SJSA1 (cell line): ENCODE measurements at places on chromosomes 5 and 9. TPM values are rescaled to one million over a fixed set of nuclear protein-coding genes. Genes with fewer than 3 reads are reported as not detected.

BAAT gene
- not detected in 2 replicates for total RNA-seq

TXN gene
- total RNA-seq: 246 and 303 TPM in 2 replicates

SPINK5 gene
- not detected in 2 replicates for total RNA-seq

WDR38 gene
- not detected in 2 replicates for total RNA-seq

PALM2AKAP2 gene
- total RNA-seq: 18.2 and 35.7 TPM in 2 replicates

DNA sequence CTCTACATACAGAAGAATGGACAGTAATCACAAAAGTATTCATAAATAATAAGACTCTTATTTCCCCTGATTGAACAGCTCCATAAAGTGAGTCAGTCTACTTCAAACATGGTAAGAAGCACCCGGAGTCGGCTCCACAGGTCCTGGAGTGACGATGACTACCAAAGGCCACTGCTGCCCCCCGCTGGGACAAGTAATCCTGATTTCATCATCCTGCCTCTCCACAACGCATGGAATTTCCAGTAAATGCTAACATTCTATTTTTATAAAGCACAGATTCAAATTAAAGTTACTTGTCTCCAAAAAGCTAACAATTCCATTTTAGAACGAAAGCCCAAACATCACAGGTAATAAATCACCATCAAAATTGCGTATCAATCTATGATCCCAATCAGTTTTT, 16.2 kb downstream of the ATPSCKMT start:
- H3K27me3 ChIP-seq: no peaks in the 10 kb centered on the region
- peak overlapping the region; percentile 42 for H3K27ac ChIP-seq
- H3K4me3 ChIP-seq: no peak overlapping the region
- DNase-seq: peak; percentile 93
- H3K36me3 ChIP-seq: peaks cover 15% of the 10 kb centered on the region
- peaks cover 57% of the 10 kb centered on the region for H3K4me1 ChIP-seq

- DNase-seq: no peak
- H3K4me1 ChIP-seq: peaks cover 25% of the 10 kb centered on the region
- H3K27ac ChIP-seq: no peak overlapping the region; the same call in 1 of the 2 replicates
- no peak overlapping the region for H3K4me3 ChIP-seq
- H3K36me3 ChIP-seq: peaks cover 90% of the 10 kb centered on the region
- H3K27me3 ChIP-seq: no peaks in the 10 kb centered on the region
These were observed 28.6 kb downstream of the GFPT2 start for GRCh38 chr5:180324601-180324950.

DNA sequence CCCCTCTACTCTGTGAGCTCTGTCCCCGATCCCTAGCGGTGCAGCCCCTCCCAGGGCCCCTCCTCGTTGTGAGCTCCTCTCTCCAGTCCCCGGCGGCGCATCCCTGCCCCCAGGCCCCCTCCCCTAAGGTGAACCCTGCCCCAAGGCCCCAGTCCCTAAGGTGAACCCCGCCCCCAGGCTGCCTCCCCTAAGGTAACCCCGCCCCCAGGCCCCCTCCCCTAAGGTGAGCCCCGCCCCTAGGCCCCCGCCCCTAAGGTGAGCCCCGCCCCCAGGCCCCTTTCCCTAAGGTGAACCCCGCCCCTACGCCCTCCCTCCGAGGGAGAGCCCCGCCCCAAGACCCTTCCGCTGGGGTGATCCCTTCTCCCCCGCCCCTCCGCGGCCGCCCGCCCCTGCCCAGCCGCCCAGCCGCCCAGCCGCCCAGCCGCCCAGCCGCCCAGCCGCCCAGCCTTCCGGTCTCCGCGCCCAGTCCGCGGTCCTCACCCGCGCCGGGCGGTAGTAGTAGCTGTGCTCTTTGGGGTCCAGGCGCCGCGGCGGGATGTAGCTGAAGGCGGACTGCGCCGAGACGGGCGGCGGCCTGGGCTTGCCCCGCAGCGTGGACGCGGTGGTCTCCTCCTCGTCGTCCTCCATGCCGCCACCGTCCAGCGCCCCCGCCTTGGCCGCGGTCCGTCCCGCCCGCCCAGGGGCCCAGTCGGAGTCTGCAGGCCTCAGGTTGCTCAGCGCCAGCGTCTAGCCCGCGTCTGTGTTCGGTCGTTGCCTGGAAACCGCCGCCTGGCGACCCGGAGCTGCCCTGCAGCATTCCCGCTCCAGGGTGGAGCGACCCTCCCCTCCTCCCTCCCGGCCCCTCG, at the start of gene CFAP90:
Gene CFAP90 (minus strand): TSS at position 739 of the 845 bp plus-strand sequence. CDS start 112 bp downstream, at position 627.
- DNase-seq: peak; percentile 24
- H3K27ac ChIP-seq: no peak within 1 kb of the TSS
- H3K27me3 ChIP-seq: peaks cover 15% of the 10 kb centered on the region

- no peaks in the 10 kb centered on the region for H3K27me3 ChIP-seq
- H3K27ac ChIP-seq: no peak overlapping the region
- no peak overlapping the region for H3K4me3 ChIP-seq
- no peaks in the 10 kb centered on the region for H3K36me3 ChIP-seq
- no peak for DNase-seq
These were observed 399.9 kb upstream of the ADAMTSL1 start for GRCh38 chr9:18074041-18074440.

GRCh38 chr5:43636076-43636475, 33.1 kb downstream of the NNT start:
- no peak overlapping the region for H3K27ac ChIP-seq
- peaks cover 8% of the 10 kb centered on the region; the same call in 1 of the 2 replicates for H3K4me1 ChIP-seq
- H3K27me3 ChIP-seq: no peaks in the 10 kb centered on the region
- peaks cover 53% of the 10 kb centered on the region for H3K36me3 ChIP-seq
- no peak overlapping the region for H3K4me3 ChIP-seq
- DNase-seq: no peak

GRCh38 chr5:176784218-176785165, 25.9 kb upstream of the UNC5A start:
- H3K27me3 ChIP-seq: peaks cover 68% of the 10 kb centered on the region
- H3K36me3 ChIP-seq: no peaks in the 10 kb centered on the region
- H3K4me3 ChIP-seq: no peak overlapping the region
- H3K4me1 ChIP-seq: no peaks in the 10 kb centered on the region
- no peak for DNase-seq

- H3K27ac ChIP-seq: peak overlapping the region; percentile 54
- no peak overlapping the region for H3K4me3 ChIP-seq
- H3K27me3 ChIP-seq: no peaks in the 10 kb centered on the region
- no peaks in the 10 kb centered on the region for H3K36me3 ChIP-seq
- peaks cover 16% of the 10 kb centered on the region for H3K4me1 ChIP-seq
These were observed 502.0 kb downstream of the BNC2 start for GRCh38 chr9:16368237-16369087.

DNA sequence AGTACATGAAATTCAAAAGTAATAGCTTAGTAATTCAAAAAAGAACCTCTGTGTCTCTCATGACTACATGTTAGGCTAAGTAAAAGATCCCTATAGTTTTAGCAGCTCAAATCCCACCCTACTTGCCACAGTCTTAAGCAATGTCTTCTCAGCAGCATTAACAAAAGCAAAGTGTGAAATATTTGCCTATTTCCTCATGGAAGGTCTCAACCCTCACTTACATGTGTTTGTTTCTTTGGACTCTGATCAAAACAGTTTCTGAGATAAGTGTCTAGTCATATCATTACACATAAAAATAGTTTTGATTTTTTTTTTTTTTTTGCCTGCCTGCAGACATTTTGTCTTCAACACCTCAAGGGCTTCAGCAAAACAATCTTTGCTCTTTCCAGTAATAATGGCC, 310.5 kb downstream of the CETN3 start:
- H3K27ac ChIP-seq: no peak overlapping the region
- H3K4me1 ChIP-seq: peaks cover 11% of the 10 kb centered on the region
- no peaks in the 10 kb centered on the region for H3K36me3 ChIP-seq

GRCh38 chr5:15472116-15472515, 27.9 kb upstream of the FBXL7 start:
- H3K4me3 ChIP-seq: no peak overlapping the region
- no peaks in the 10 kb centered on the region for H3K36me3 ChIP-seq
- no peak overlapping the region for H3K27ac ChIP-seq
- no peaks in the 10 kb centered on the region for H3K4me1 ChIP-seq

- no peak for DNase-seq
- H3K4me1 ChIP-seq: no peaks in the 10 kb centered on the region
- H3K4me3 ChIP-seq: no peak overlapping the region
- H3K36me3 ChIP-seq: no peaks in the 10 kb centered on the region
- peaks cover 16% of the 10 kb centered on the region; the same call in 1 of the 2 replicates for H3K27me3 ChIP-seq
These were observed 10.8 kb downstream of the SARDH start for GRCh38 chr9:133727277-133727875.

- H3K4me1 ChIP-seq: no peaks in the 10 kb centered on the region
- no peak overlapping the region for H3K27ac ChIP-seq
- no peaks in the 10 kb centered on the region for H3K36me3 ChIP-seq
These were observed 84.1 kb upstream of the IRX1 start for GRCh38 chr5:3511519-3511918.

DNA sequence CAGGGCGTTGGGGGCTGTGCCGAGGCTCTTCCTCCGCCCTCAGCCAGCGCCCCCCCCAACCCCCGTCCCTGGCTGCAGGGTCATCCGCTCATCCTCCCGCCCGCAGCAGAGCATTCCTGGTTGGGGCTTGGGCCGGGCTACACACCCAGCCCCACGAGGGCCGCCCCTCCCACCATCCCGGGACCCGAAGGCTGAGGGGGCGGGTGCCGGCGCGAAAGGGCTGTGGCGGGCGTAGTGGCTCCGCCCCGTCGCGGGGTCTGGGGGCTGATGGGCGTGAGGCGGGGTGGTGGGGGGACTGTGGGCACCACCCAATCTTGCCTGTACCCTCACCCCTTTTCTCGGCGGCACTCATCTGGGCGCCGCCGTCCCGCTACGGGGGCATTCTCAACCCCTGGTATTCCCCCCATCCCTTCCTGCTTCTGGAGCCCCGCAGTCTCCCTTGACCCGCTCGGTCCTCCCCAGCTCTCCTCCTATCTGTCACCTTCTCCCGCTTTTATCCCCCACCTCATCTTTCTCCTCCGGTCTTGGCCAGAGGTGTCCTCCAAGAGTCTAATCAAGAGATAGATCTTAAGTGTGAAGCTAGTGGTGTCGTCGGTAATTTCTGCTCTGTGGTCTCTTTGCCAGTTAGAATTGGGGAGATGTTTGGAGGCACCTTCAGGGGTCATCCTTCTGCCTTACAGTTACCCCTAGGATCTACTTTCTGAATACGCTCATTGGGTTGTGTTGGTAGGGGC, 1.6 kb downstream of the FER start:
- H3K27me3 ChIP-seq: no peaks in the 10 kb centered on the region
- peaks cover 24% of the 10 kb centered on the region for H3K4me1 ChIP-seq
- H3K36me3 ChIP-seq: no peaks in the 10 kb centered on the region; the same call in 1 of the 2 replicates
- H3K4me3 ChIP-seq: peak overlapping the region; percentile 60

DNA sequence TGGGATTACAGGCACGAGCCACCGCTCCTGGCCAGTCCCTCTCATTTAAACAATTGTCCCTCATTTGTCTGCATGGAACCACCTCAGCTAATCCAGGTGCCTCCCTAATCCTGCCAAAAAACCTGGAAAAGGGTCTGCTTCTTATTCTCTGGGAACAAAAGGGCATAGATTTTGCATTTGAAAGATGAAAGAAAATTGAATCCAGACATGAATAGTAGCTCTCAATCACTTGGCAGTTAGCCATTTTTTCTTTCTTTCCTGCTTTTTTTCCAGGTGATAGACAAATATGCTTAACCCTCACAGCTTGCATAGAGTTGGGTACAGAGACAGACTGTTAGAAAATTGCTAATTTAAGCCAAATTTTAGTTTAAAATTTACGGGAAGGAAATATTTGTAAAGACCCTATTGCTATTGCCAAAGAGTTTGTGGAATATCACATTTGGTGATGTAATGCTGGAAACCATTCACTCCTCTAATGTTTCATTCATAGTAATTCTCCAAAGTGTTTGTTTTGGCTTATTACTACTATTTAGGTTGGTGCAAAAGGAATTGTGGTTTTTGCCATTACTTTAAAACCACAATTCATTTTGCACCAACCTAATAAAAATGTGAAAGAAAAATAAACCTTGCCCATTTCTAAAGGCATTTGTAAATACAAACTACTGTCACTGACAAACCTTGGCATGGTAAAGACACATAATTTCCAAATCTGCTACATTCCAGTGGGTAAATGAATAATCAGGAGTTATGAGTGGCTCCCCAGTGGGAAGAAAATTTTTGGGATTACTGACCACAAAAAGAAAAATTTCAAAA, 80.5 kb upstream of the JAK2 start:
- no peak overlapping the region for H3K27ac ChIP-seq
- H3K27me3 ChIP-seq: no peaks in the 10 kb centered on the region
- no peak for DNase-seq
- H3K4me3 ChIP-seq: no peak overlapping the region

DNA sequence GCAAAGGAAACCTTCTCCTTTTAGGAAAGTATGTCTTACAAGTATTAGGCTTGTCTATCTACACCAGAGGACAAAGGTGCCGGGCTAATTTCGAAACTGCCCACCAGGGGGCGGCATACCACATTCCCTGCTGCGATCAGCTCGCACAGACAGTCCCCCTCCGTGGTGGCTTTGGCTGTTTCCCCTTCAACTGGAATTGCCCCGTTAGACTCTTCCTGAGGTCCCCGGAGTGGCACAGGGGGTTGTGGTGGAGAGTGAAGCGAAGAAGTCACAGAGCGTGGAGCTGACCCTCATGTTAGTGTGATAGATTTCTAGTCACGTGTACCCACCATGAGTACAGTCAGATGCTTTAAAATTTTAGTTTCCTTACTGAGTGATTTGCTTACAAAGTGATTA, 17.5 kb downstream of the PTTG1 start:
- H3K27me3 ChIP-seq: no peaks in the 10 kb centered on the region
- peaks cover 26% of the 10 kb centered on the region for H3K4me1 ChIP-seq
- peak overlapping the region; percentile 22 for H3K4me3 ChIP-seq
- no peaks in the 10 kb centered on the region for H3K36me3 ChIP-seq
- no peak overlapping the region for H3K27ac ChIP-seq
- peak; percentile 88 for DNase-seq

DNA sequence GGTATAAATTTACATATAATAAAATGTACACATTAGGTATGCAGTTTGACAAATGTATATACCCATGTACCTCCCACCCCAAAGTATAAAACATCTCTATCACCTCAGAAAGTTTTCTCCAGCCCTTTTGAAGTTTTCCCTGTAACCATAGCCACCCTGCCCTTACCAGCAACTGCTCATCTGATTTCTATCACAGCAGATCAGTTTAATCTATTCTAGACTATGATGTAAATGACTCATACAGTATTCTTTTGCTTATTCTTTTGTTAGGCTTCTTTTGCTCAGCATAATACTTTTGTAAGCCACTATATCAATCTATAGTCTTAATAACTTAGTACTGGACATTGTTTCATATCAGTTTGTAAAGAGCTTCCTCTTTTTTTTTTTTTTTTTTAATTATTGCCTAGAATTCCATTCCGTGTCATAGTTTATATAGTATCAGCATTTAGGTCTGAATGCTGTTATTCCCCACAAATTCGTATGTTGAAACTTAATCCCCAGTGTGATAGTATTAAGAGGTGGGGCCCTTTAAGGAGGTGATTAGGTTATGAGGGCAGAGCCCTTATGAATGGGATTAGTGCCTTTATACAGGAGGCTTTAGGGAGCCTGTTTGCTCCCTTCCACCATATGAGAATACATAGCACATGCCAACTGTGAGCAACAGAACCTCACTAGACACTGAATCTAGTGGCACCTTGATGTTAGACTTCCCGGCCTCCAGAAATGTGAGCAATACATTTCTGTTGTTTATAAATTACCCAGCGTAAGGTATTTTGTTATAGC, 20.3 kb downstream of the MELK start:
- no peak overlapping the region for H3K27ac ChIP-seq
- H3K4me1 ChIP-seq: no peaks in the 10 kb centered on the region
- DNase-seq: no peak
- no peak overlapping the region for H3K4me3 ChIP-seq
